ENCODE measurements at places on chromosomes 12 and 14. TPM values are rescaled to one million over a fixed set of nuclear protein-coding genes. Genes with fewer than 3 reads are reported as not detected.

GPR68 gene
- under 0.01 TPM for total RNA-seq

EPYC gene
- not detected for total RNA-seq

SDSL gene
- 7.6 TPM for total RNA-seq

MYF5 gene
- not detected for total RNA-seq

P2RX2 gene
- not detected for total RNA-seq

TMEM119 gene
- 0.46 TPM for total RNA-seq

PPP1R1A gene
- not detected for total RNA-seq

ABCC9 gene
- 0.73 TPM for total RNA-seq

FUT8 gene
- total RNA-seq, result 51.3 TPM
